ENCODE measurements at places on chromosomes 1 and 21.

- H3K27me3 ChIP-seq = no peaks in the 10 kb centered on the region
- H3K4me1 ChIP-seq = no peaks in the 10 kb centered on the region
- no peak overlapping the region for H3K4me3 ChIP-seq
- DNase-seq = no peak
- no peak overlapping the region for H3K27ac ChIP-seq
These were observed 54.0 kb downstream of the OLFML3 start for GRCh38 chr1:114033216-114033706.

GRCh38 chr1:27395441-27396195 is 3.2 kb downstream of the GPR3 start:
- peak; percentile 90 for DNase-seq
- no peaks in the 10 kb centered on the region for H3K27me3 ChIP-seq
- no peaks in the 10 kb centered on the region for H3K36me3 ChIP-seq
- no peak overlapping the region for H3K27ac ChIP-seq
- H3K4me3 ChIP-seq = no peak overlapping the region

- H3K27me3 ChIP-seq = no peaks in the 10 kb centered on the region
- no peaks in the 10 kb centered on the region for H3K36me3 ChIP-seq
- no peaks in the 10 kb centered on the region for H3K4me1 ChIP-seq
- DNase-seq = no peak
- H3K27ac ChIP-seq = no peak overlapping the region
- no peak overlapping the region for H3K4me3 ChIP-seq
These were observed 56.3 kb upstream of the JUN start for GRCh38 chr1:58839846-58840835.

DNA sequence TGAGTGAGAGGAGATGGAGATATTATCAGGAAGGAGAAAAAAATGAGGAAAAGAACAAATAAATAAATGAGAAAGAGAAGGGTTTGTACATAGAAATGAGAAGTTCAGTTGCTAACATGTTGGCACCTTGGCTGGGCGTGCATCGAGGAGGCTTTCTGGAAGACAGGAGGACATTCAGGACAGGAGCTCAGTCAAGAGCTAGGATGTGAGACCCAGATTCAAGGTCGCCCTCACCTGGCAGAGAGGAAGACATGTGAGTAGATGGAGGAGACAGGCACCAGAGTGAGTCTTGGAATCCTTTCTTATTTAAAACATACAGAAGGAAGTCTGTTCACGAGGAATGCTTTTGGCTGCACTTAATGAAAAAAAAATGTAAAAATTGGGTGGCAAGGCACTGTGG is 640.9 kb downstream of the NPHP4 start:
- no peaks in the 10 kb centered on the region for H3K4me1 ChIP-seq
- H3K4me3 ChIP-seq = no peak overlapping the region
- H3K27me3 ChIP-seq = peaks cover 5% of the 10 kb centered on the region
- no peak overlapping the region for H3K27ac ChIP-seq

- peaks cover 39% of the 10 kb centered on the region for H3K4me1 ChIP-seq
- no peak overlapping the region for H3K27ac ChIP-seq
- H3K36me3 ChIP-seq = no peaks in the 10 kb centered on the region
- DNase-seq = no peak
- no peaks in the 10 kb centered on the region for H3K27me3 ChIP-seq
These were observed 94.4 kb upstream of the COL6A1 start for GRCh38 chr21:45887120-45887611.

GRCh38 chr21:38289705-38290485 is 33.1 kb downstream of the KCNJ15 start:
- no peak overlapping the region for H3K27ac ChIP-seq
- no peak overlapping the region for H3K4me3 ChIP-seq
- no peaks in the 10 kb centered on the region for H3K4me1 ChIP-seq
- H3K27me3 ChIP-seq = no peaks in the 10 kb centered on the region

DNA sequence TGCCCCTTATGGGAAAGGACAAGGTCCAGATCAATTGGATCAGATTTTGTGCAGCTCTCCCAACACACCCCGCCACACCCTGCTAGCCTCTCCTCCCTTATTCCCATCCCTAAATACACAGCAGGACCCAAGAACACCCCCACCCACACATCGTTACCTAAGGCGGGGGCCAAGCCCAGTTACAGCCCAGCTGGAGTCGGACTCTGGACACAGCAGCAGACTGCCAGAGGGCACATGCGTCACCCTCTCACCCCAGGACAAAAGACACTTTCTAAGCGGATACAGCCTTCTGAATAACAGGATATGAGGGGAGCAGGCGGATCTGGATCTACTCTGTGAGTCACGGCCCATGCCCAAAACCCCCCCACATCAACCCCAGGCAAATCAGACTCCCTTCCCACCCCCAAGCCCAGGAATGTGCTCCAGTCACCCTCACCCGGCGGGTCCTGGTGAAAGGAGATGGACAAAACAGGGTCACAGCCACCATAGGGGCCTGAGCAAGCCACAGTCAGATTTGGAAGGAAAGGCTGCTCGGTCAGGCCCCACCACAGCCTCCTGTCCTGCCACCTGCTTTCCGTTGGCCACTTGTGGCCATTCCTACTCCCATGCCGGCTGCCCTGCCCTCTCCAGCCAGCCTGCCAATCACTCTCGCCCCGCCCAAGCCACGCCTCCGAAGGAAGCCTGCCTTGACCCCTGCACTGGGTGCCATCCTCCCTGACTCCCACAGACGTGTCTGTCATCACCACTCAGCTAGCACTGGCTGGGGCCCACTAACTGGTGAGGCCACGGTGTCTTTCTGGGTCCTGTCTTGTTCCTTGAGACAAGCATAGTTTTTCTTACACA is 4.0 kb downstream of the S100A16 start:
- peaks cover 3% of the 10 kb centered on the region for H3K4me1 ChIP-seq
- DNase-seq = no peak
- H3K27me3 ChIP-seq = no peaks in the 10 kb centered on the region
- H3K4me3 ChIP-seq = no peak overlapping the region
- no peaks in the 10 kb centered on the region for H3K36me3 ChIP-seq

DNA sequence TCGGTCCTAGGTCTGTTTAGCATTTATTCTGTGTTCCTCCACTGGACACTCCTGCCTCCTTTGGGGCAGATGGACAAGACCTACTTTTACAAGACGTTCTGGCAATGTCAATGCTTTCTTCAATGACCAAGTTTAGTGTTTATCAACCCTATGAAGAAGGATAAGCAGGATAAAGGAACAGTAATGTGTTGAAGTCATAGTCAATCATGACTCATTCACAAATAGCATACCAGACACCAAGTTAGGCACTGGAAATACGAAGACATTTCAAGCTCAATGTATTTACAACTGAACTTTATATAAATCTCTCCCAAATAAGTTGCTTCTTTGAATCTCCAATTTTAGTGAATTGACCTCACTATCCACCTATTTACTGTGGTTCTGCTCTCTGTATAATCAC is 4.8 kb upstream of the SLC35D1 start:
- H3K36me3 ChIP-seq = no peaks in the 10 kb centered on the region
- no peak for DNase-seq
- peaks cover 1% of the 10 kb centered on the region for H3K27me3 ChIP-seq
- peaks cover 4% of the 10 kb centered on the region for H3K4me1 ChIP-seq
- H3K4me3 ChIP-seq = no peak overlapping the region
- H3K27ac ChIP-seq = no peak overlapping the region

DNA sequence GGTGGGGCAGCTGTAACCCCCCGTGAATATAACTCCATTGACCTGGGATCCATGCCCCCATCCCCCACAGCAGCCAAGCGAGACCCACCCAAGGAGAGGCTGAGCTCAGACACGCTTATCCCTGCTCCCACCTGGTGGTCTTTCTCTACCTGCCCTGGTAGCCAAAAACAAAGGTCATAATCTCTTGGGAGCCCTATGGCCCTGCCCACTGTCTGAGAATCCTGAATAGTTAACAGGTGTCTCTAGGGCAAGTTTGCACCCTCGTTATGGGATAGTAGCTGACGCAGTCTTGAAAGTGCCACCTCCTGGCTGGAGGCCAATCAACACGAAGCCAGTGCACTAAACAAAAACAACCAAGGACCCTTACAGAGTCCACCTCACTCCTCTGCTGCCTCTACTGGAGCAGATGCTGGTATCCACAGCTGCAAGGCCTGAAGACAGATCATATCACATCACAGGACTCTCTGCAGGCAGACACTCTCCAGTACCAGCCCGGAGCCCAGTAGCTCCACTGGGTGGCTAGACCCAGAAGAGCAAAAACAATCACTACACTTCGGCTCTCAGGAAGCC is 134.3 kb upstream of the C1orf174 start:
- H3K27ac ChIP-seq = no peak overlapping the region
- DNase-seq = no peak
- H3K36me3 ChIP-seq = no peaks in the 10 kb centered on the region
- H3K27me3 ChIP-seq = peaks cover 2% of the 10 kb centered on the region
- H3K4me1 ChIP-seq = no peaks in the 10 kb centered on the region
- H3K4me3 ChIP-seq = no peak overlapping the region

- H3K4me3 ChIP-seq = no peak overlapping the region
- DNase-seq = no peak
- no peak overlapping the region for H3K27ac ChIP-seq
- peaks cover 6% of the 10 kb centered on the region for H3K4me1 ChIP-seq
- peaks cover 40% of the 10 kb centered on the region for H3K36me3 ChIP-seq
These were observed 4.2 kb downstream of the COX20 start for GRCh38 chr1:244839656-244840055.

- H3K27me3 ChIP-seq = no peaks in the 10 kb centered on the region
- H3K36me3 ChIP-seq = no peaks in the 10 kb centered on the region
- H3K4me1 ChIP-seq = no peaks in the 10 kb centered on the region
- DNase-seq = no peak
These were observed 298.2 kb upstream of the LRRC7 start for GRCh38 chr1:69269491-69269890.

GRCh38 chr1:216778737-216779136 is 55.5 kb upstream of the ESRRG start:
- H3K27me3 ChIP-seq = no peaks in the 10 kb centered on the region
- H3K27ac ChIP-seq = no peak overlapping the region

GRCh38 chr1:16249596-16250241 is 12.7 kb upstream of the CPLANE2 start:
- DNase-seq = no peak
- H3K36me3 ChIP-seq = peaks cover 47% of the 10 kb centered on the region
- H3K27me3 ChIP-seq = no peaks in the 10 kb centered on the region
- H3K4me1 ChIP-seq = peaks cover 4% of the 10 kb centered on the region

DNA sequence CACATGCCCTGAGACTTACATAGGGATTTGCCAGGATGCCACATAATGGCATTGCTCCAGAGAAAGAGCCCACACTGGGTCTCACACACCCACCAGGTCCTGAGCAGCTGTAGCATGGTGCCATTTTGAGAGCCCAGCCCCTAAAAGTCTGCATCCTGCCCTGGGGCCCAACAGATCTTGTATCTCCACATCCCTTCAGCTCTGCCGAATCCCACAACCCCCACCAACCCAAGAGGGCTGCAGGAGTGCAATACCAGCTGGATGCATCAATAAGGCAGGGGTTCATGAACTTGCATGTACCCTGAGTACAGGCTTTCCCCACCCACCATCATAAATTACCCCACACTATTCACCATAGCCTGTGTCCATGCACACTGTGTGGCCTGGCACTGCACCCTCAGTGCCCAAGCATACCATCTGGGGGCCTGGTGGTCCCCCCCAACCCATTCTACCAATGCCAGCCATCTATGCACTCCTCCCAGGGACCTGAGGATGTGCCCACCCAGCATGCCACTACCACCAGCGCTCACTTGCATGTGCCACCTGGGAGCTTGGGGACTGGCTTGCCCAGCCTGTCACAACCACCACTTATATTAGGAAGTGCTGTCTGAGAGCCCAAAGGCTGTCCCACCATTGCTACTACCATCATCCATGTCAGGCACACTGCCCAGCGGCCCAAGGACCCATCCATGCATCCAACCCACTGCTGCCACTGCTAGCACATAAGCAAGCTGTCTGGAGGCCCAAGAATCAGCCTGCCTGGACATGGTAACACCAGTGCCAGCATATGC is 4.1 kb upstream of the KRTAP12-2 start:
- H3K4me3 ChIP-seq = no peak overlapping the region
- DNase-seq = no peak
- H3K27ac ChIP-seq = no peak overlapping the region
- no peaks in the 10 kb centered on the region for H3K36me3 ChIP-seq
- H3K4me1 ChIP-seq = no peaks in the 10 kb centered on the region

DNA sequence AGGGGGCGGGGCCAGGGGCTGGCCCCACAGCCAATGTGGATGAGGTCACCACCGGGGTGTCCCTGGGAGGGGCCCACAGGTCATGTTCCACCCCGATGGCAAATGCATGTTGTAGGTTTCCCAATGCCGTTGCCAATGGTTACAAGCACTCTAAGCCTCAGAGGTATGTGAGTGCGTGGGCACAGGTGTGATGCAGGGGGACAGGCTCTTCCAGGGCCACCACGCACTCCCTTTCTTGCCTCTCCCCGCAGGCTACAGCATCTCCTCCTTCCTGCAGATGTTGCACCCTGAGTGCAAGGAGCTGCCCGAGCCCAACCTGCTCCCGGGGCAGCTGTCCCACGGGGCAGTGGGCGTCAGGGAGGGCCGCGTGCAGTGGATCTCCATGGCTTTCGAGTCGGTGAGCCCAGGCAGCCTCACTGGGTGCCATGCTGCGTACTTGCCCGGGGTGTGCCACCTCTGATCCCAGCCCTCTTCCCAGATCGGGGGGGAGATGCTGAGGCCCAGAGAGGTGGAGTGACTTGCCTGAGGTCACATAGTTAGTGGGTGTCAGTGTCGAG is 52.4 kb downstream of the DISP3 start:
- H3K4me1 ChIP-seq = no peaks in the 10 kb centered on the region
- no peak overlapping the region for H3K27ac ChIP-seq
- H3K36me3 ChIP-seq = no peaks in the 10 kb centered on the region

DNA sequence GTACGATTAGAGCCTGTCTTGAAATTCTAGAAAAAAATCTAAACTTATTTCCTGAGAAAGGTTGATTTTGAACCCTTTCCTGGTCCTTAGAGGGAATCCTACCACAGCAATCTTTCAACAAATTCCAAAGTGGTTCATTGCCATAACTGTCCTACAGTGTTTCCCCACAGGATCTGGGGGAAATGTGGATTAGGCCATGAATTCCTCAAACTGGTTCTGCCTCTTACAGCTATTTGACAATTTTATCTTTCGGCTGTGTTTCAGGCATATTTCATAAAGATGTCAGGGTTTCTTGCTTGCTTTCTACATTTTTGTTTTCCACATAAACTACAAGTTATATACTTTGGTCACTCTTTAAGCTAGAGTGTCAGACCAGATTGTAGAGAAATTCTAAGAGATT is 544 bp upstream of the ZP4 start:
- H3K36me3 ChIP-seq = no peaks in the 10 kb centered on the region
- no peaks in the 10 kb centered on the region for H3K4me1 ChIP-seq
- H3K4me3 ChIP-seq = no peak overlapping the region
- no peak for DNase-seq

- H3K27ac ChIP-seq = no peak overlapping the region
- no peak for DNase-seq
- H3K4me3 ChIP-seq = no peak overlapping the region
- no peaks in the 10 kb centered on the region for H3K36me3 ChIP-seq
- H3K4me1 ChIP-seq = no peaks in the 10 kb centered on the region
- H3K27me3 ChIP-seq = no peaks in the 10 kb centered on the region
These were observed 59.7 kb downstream of the LBR start for GRCh38 chr1:225368036-225368552.

DNA sequence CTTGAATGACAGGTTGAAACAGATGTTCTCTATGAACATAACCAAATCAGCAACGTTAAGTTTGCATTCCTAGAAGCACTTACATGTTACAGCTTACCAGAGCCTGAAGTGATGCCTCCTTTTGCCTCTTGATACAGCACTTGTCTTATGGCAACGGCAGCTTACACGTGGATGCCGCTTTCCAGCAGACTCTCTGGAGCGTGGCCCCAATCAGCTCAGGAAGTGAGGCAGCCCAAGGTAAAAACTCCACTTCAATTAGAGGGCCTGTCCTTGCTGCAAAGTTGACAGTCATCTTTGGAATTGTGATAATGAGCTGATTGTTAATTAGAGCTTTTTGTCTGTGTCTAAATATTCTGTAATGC is 345.1 kb downstream of the RYR2 start:
- no peak for DNase-seq
- H3K27ac ChIP-seq = no peak overlapping the region
- H3K36me3 ChIP-seq = no peaks in the 10 kb centered on the region
- H3K4me3 ChIP-seq = no peak overlapping the region
- H3K4me1 ChIP-seq = no peaks in the 10 kb centered on the region

Measured in natural killer cell (primary cell).